SK-N-MC (cell line): ENCODE measurements at places on chromosomes 5 and 9.

- no peak for DNase-seq
These were observed 119.8 kb upstream of the PANK3 start for GRCh38 chr5:168699002-168699401.

- DNase-seq = no peak
These were observed 112.7 kb upstream of the SPRY4 start for GRCh38 chr5:142437563-142437962.

GRCh38 chr5:58266402-58266801 lies 193.5 kb downstream of the PLK2 start:
- no peak for DNase-seq

DNA sequence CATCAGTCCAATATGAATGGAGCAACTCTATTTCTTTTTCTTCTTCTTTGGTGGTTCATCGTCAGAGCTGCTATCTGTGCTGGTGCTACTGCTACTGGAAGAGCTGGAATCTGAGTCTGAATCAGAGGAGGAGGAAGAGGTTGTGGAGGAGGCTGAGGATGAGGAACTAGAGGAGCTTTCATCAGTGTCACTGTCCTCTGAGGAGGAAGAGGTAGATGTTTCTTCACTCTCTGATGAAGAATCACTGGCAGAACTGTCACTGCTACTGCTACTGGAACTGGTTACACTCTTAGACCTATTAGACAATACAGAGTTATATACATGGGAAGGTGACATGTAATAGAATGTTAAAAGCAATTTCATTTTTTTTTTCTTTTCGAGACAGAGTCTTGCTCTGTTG lies 27.8 kb downstream of the ZCCHC10 start:
- no peak for DNase-seq
